ENCODE measurements at places on chromosomes 4 and X.

DNA sequence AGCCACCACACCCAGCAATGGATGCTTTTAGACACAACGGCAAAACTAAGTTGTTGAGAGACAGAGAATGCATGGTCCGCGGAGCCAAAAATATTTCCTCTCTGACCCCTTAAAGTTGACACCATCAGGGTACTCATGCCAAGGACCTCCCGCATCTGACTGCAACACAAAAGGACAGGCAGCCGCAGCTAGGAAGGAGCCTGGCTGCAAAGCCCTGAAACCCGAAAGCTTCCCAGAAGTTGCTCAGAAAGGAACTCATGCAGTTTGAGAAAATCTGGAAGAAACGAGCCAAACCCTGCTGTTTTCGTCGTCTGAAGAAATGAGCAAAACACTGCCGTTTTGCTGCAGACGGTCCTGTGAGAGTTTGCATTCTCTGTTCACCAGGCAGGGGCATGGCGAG lies 16.5 kb downstream of the DHRSX start:
- DNase-seq = no peak

DNA sequence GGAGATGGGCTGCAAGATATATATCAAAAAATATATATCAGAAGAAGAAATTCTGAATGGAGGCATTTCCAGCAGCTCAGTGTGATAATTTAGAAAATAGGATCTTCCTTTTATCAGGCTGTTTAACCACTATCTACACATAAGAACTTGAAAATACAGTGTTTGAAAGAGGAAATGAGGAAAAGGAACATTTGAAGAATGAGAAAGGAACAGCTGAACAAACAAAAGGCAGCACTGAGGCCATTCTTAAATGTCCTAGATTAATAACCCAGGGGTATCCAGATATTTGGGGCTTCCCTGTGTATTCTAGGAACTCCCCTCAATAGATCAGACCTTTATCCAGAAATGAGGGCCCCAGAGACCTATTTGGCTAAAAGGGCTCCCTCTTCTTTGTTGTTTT lies 4.1 kb downstream of the SLC39A8 start:
- DNase-seq = no peak

DNA sequence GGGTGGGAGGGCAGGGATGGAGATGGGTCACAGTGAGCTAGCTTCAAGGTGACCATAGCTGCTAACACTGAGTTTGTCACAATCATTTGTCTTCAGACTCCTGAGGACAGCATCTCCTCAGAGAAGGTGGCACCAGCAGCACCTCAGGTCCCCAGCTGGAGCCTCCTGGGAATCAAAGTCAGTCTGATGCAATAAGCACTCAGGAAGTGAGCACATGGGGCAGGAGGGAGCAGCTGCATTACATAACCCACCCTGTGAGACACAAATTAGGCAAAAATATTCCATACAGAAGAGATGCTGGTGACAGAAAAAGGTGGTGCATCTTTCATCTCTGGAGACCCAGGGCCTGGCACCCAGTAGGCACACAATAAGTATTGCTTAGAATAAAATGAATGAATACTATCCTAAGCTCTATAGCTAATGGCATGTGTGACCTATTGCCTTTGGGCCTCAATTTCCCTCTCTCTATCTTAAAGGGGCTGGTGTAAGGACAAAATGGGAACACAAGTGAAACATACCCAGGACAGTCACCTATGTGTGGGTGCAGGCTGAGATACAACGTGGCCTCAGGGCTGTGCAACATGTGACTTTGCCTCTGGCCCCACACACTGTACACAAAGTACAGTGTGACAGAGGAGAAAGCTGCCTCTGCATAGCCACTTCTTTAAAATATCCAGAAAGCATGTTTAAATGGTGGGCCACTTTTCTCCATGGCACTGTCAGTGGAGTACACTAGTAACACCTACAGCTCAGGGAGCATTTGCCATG lies 37.1 kb downstream of the SLC39A8 start:
- no peak for DNase-seq

DNA sequence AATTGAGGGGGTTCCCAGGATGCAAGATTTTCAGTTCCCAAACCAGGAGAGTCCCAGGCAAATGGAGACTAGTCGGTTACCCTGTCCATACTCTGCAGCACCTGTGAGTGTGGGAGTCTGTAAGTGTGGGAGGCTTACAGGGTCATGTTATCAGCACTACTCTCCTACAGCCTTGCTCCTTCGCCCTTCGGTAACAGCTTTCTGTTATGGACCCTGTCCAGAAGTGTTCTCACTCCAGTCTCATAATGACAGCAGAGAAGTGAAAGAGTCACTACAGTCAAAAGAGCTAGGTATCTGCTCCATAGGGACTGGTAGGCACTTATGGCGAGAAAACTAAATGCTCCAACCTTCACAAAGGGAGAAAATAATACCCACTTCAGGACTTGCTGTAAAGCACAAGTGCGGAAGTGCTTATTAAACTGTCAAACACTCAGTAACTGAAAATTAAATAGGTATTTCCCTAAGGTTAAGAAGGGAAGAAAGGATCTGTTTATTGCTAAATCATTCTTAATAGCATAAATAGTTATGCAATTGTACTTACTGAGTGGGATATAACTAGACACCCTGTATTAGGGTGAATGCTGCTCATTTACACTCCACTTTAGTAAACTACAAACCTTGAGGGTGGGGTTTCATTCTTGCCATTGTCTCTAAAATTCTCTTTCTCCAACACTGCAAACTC lies 2.7 kb upstream of the ADH7 start:
- DNase-seq = no peak
